ENCODE measurements at places on chromosomes 5 and 9. TPM values are rescaled to one million over a fixed set of nuclear protein-coding genes. Genes with fewer than 3 reads are reported as not detected.

C9orf152 gene
- not detected for total RNA-seq

TPRN gene
- total RNA-seq, result 9.5 TPM

C1QTNF3 gene
- total RNA-seq, result 3.9 TPM

FAM221B gene
- not detected for total RNA-seq

PCDHGA3 gene
- total RNA-seq, result 0.34 TPM

F2RL1 gene
- total RNA-seq, result 0.76 TPM

PCDHGA2 gene
- total RNA-seq, result 0.07 TPM

MEIKIN gene
- not detected for total RNA-seq

RELL2 gene
- total RNA-seq, result 19.3 TPM

All from T-helper 1 cell treated with Interleukin-12 subunit alpha and Interleukin-12 subunit beta and Interleukin-4 antibody, amounts not matched to agents 30 ng/mL and 1 ng/mL, for 36 hours (primary cell).